ENCODE measurements at places on chromosomes 3 and 15.

GRCh38 chr15:48798319-48798718 is 12.6 kb downstream of the CEP152 start:
- DNase-seq = no peak

GRCh38 chr3:167978486-167978885 is 117.2 kb downstream of the GOLIM4 start:
- DNase-seq = no peak

- no peak for DNase-seq
Observed at GRCh38 chr3:14481646-14482036, 58.5 kb downstream of the GRIP2 start.

DNA sequence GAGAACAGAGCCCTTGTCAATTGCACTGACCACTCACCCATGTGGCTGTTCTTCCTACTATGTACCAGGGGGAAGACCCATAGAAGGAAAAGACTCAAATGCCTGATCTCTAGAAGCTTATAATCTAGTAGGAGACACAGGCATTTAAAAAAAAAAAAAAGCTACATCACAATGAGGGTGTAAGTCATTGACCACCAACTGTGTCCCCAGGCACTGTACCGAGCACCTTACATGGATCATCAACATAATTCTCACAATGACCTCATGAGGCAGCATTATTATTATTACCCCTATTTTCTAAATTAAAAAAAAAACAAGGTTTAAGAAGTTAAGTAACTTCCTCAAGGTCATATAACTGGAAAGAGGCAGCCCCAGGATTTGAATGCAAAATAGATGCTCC is 247.4 kb downstream of the SHOX2 start:
- no peak for DNase-seq

- no peak for DNase-seq
Observed at GRCh38 chr15:97783240-97783639, 177.3 kb upstream of the ARRDC4 start.

DNA sequence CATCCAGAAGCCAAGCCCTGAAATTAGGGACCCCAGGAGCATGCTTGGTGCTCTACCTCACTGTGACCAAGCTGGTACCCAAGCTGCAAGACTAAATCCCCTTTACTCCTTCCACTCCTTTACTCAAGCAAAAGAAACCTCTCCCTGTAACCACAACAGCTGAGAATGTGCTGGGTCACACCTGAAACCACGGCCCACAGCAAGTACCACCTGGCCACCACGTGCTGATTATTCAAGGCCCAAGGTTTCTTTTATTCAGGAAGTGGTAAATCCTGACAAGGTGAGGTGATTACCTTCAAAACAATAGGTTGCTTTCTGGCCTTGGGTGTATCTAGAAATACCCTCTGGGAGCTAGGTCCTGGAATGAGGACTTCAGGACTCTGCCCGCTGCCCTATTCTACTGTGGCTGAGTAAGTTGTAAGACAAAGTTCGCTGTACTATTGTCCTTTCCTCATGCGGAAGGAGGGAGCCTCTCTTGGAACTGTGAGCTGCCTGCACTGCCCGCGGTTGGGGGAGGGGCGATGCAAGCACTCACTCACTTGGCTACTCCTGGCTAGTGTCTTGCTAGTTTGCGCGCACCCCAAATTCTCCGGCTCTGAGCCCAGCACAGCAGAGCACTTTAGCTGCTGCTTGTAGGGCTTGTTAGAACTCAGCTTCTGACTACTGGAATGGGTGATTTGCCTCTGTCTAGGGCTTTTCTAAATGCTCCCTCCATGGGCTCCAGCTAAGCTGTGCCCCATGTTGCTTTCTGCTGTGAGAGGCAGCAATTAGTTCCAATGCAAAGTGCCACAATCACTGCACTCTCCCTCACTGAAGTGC is 487.1 kb upstream of the CNTN3 start:
- no peak for DNase-seq

GRCh38 chr15:64635499-64636495 is 139.6 kb downstream of the RBPMS2 start:
- no peak for DNase-seq

- no peak for DNase-seq
Observed at GRCh38 chr3:178597371-178597770, 61.1 kb downstream of the KCNMB2 start.

- no peak for DNase-seq
Observed at GRCh38 chr3:116425126-116425525, 20.2 kb downstream of the LSAMP start.

GRCh38 chr3:44554626-44555592 is at the start of gene ZKSCAN7:
Gene ZKSCAN7, plus strand, starts transcription at chr3:44555193. Its CDS starts 1,855 bp downstream, at chr3:44557048.
- no peak for DNase-seq

GRCh38 chr15:55257938-55258337 is 31.7 kb downstream of the RAB27A start:
- no peak for DNase-seq

GRCh38 chr15:43410572-43411214 is 39.8 kb downstream of the TUBGCP4 start:
- DNase-seq = no peak

DNA sequence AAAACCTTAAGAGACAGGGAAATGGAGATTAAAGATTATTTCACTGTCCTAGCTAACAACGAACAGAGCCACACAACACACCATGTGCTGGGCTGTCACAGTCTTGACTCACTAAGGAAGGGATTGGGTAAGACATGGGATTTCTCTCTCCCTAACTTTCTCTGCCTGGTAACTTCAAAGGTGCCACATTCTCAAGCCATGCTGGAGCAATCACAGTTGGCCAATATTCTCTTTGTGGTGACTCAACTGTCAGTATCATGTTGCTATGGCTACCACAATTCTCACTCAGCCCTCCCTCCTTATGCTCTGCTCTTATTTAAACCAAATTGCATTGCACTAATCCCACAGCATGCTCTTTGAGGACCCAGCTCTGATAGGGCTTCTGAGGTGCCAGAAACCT is 74.0 kb downstream of the OXNAD1 start:
- DNase-seq = no peak

DNA sequence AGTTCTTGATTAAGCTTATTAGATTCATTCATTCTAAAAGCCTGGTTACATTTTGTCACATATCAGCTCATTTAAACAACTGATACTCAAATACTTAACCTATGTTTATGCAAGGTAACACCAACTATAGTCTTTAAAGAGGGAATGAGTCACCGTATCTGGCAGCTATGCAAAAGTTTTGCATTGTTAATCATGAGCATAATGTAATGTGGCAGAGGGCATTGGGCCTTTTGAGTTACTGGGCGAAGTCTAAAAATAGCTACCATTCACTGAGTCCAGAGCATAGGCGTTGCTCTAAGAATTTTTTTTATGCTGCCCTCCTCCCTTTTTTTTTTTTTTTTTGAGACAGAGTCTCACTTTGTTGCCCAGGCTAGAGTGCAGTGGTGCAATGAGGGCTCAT is 277.7 kb upstream of the ZNF717 start:
- DNase-seq = no peak

- no peak for DNase-seq
Observed at GRCh38 chr3:67400476-67400875, 253.9 kb downstream of the SUCLG2 start.

- DNase-seq = no peak
Observed at GRCh38 chr15:58628206-58628947, 121.1 kb downstream of the ADAM10 start.
